ENCODE measurements at places on chromosomes 2 and 18.
A peak's percentile ranks its signal among the peaks of the same experiment; 100 is the strongest.

GRCh38 chr2:53969968-53970723 is 647 bp downstream of the PSME4 start:
- DNase-seq, result peak; percentile 29

DNA sequence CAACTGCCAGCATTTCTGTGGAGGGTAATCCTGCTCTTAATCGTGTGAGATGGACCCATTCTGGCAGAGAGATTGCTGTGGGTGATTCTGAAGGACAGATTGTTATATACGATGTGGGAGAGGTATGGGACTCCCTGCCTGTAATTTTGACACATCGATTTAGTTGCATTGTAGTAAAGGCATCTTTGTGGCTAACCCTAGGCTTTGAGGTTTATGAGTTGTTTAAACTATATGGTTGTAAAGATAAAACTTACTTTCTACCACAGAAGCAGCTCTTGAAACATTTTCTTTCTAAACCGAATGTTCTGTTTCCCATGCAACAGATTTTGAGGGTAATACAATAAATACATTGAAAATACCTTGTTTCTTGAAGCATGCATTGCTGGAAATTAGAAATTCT is 58.5 kb downstream of the DYNC1I2 start:
- DNase-seq, result no peak

DNA sequence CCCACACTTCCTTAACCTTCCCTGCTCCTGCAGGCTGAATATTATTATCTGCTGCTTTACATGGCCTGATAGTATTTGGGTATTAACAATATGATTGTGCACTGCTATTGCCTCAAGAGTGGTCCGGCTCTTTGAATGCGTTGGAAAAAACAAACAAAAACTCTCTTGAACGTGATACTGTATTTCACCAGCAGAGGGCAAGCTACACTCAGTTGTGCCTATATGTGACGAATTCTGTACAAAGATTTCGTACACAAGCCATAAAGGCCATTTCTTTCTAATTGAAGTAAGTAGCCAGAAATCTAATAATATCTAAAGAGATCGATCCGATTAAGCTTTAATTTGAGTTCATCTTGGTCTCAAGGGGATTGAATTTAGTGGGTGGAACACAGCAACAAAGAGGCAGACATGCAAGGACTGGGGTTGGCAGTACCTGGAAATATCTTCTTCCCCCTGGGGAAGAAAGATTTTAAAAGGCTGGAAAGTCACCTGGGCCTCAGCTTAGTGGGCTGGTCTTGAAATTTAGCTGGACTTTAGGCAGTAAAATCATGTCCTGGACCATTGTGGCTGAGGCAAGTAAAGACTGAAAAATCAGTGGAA is 49.3 kb upstream of the RAB6D start:
- DNase-seq, result no peak

DNA sequence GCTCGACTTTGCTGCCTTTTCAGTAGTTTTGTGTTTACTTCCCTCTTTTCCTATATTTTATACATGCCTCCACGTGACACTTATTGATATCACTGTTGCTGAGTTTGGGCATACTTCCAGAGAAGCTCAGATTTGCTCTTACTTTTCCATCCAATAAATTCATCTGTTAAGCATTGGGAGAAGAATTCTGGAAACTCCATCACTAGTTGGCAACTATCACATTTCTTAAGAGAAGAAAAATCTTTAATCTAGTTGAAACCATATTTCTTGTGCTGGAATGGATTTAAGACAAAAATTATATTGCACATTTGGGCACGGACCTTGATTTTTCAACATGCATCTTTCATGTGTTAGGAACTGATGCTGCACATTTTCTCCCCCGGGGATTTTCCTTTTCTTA is 52.6 kb upstream of the CPO start:
- DNase-seq, result no peak

DNA sequence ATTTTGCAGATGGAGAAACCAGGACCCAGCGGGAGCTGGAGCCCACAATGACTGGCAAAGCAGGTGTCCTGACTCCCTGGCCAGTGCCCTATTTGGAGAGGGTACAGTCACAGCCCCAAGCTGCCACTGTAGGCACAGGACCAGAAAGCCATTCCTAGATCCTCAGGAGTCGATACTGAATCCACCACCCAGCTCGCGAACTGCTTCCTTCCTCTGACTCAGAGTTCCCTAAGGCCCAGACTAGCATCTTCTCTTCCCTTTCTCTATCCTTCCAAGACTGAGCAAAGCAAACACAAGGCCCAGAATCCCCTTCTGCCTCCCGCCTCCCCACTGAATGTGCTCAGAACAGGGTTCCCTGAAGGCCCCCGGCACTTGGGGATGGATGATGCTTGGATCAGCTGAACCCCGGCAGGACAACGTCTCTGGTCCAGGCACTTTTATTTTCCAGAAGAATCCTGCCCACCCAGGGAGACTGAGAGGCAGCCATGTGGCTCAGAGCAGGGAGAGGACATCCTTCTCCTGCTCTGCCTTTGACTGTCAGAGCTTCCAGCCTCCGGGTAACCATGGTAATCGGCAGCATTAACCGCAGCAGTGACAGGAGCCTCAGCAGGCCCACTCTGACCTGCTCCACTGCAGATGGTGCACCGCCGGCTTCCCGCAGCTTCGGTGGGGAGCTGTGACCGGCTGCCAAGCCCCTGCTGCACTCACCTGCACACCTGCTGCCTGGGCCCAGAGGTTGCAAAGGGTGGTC is 34.8 kb upstream of the KLHL29 start:
- no peak for DNase-seq

DNA sequence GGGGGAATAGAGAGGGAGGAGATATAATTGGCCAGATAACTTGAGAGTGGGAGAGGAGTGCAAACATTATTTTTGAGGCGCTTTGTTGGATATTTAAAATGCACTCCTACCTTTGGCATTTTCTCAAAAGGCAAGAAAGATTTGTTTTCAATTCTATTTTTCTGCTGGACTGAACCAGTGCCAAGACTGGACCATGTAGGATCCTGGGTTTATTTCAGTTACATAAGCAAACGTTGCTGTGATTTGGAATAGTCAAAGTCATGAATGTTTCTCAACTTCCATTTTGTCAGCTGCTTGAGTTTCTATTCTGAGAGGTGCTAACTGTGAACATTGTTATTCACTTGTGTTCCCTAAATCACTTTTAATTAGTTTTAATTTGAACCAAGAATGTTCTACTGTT is 8.9 kb upstream of the CHRNA1 start:
- DNase-seq, result no peak

GRCh38 chr18:63083020-63083531 is 236.5 kb downstream of the BCL2 start:
- DNase-seq, result no peak

DNA sequence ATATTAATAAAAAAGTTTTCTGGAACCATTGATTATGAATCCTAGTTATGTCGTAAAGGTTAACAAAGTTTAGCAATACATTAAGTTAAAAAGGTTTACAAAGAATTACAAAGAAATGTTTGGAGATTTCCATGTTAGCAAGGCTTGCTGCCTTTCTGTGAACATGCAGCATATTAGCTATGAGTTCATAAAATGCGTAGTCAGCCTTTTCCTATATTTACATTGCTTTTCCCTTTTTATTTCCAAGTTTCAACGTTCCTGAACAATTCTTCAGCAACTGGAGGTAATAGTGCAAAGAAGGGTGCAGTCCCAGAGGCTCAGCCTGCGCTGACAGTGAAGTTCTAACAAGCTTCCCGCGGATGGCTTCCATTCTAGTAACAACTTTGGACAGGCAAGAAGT is 51.6 kb downstream of the WDSUB1 start:
- DNase-seq, result no peak

DNA sequence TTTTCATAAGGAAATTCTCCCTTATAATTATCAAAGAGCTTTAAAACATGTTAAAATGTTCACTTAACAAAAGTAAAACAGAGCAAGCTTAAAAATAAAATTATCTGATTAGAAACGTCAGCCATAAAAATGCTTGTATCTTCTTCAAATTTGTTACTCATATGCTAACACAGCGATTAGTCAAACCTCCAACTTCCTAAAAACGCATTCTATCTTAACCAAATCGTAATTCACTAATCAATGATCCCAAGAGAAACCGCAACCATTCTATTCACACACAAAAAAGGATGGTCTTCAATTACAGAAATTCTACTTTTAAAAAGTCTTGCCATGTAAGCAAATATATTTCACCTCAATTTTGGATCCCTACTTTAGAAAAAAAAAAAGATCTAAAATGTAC is 1.9 kb downstream of the STK17B start:
- DNase-seq, result no peak

GRCh38 chr2:69578198-69578540 is 65.4 kb downstream of the AAK1 start:
- no peak for DNase-seq

DNA sequence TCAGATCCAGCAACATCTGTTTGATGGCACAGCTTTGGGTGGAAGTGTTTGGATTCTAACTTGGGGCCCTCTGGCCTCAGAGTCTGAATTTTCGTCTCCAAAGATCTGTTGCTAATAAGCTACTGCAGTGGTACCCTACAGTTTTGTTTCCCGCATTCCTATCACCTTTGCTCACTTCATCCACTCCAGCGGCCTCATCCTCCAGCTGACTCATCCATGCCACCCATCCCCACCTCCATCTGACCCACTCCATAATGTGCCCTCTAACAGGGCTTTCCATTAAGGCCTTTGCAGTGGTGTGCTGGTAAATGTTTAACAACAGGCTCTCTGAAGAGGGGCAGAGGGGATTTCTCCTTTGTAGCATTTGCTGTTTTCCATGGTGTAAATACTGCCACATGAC is 225.5 kb downstream of the TGIF1 start:
- DNase-seq, result no peak

DNA sequence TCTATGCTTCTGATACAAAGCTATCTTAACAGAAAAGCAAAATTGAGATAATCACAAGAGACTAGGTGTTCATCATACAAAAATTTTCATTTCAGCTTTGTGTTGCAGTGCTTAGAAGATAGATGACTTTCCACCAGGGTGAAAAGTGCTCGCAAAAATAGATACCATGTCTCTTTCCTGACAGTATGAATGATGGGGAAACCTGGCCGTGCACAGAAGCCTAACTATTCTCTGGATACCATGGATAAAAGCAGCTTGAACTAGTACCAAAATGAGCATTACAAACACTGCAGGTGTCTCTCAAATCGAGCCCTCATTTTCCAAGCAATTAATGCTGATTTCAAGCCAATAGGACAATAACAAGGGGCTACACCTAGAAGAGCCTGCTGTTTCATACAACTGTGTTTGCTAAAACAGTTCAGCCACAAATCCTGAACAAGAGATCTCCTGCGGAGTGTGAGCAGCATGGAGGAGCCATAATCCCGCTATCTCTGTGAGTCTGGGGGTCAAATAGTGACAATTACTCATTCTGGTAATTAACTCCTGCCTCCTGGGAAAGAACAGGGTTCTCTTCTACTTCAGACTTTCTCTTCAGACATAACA is 507.6 kb downstream of the PID1 start:
- no peak for DNase-seq

GRCh38 chr2:69668598-69668997 is 25.1 kb upstream of the AAK1 start:
- DNase-seq, result no peak

DNA sequence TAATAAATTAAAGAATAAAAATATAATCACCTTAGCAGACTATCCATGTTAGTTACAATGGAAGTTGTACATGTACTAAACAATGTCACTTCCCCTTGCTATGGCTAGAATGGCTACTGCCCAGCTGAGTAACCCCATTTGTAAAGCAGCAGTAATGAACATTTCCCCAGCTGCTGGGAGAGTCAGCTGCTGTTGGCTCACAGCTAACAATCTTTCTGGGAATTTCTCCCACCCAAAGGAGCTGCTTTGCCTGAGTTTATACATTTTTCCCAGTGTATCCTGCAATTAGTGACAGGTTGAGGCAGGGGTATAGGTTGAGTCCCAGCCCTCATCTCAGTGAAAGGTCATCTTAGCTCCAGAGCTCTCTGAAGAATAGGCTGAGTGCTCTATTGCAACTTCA is 665.6 kb upstream of the KLHL29 start:
- no peak for DNase-seq

DNA sequence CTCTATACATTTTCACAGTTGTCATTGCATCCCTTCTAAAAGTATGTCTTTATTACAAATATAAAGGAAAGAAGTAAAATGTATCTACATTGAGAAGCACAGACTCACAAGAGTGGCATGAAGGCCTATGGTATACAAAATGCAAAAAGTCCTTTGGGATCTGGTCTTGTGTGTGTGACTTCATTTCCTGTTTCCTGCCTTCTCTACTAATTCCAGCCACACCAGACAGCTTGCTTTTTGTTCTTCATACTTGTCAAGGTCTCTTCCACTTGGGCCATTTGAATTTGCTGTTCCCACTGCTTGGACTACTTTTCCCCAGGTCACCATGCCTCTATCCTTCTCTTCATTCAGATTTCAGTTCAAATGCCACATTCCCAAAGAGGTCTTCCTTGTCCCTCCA is 6.7 kb upstream of the PNO1 start:
- no peak for DNase-seq

- no peak for DNase-seq
These were observed 136.8 kb downstream of the LRP1B start for GRCh38 chr2:141994066-141994465.

DNA sequence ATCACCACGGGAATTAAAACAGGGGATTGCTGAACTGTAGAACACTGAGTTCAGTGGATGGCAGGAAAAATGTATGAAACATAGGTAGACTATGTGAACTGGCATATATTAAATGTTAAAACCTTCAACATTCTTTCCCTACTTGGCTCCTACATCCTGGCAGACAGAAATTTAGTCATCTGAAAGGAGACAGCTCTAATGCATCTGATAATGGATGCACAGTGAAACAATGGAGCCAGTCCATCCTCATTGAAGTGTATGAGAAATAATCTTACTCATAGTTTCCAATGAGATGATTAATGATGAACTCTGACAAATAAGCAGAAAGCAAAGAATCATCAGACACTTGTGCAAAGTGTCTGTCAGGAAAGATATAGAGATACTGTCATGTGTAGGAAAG is 1629.7 kb upstream of the TMEFF2 start:
- DNase-seq, result no peak

GRCh38 chr2:1606421-1607235 is 137.7 kb downstream of the PXDN start:
- no peak for DNase-seq

GRCh38 chr2:47214990-47215389 is 59.9 kb upstream of the STPG4 start:
- no peak for DNase-seq

DNA sequence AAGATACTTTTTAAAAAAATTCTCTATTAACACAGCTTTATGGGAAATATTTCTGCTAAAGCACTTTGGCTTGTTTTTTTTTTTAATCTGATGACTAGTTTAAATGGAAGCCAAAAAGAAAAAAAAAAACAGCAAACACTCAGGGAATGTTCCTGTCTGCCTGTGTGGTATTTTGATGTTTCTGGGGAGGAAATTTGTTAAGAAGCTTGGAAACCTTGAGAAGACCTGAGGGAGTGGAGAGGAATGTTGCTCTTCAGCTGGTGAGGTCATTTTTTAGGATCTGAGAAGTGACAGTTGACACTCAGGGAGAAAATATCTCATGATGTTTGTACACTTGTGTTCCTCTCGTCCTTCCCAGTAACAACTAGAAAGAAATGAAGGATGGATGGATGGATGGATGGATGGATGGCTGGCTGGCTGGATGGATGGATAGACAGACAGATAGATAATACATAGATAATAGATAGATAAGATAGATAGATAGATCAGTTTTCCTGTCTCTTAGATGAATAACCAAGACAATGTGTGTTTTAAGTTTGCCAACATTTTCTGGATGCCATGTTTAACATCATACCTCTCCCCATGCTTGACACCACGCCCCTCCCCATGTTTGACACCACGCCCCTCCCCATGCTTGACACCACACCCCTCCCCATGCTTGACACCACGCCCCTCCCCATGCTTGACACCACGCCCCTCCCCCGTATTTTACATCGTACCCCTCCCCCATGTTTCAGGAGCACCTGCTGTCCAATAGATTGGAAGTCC is 84.8 kb downstream of the CTIF start:
- no peak for DNase-seq
